ENCODE measurements at places on chromosomes 6 and 20. TPM values are rescaled to one million over a fixed set of nuclear protein-coding genes. Genes with fewer than 3 reads are reported as not detected.

GRCh38 chr20:35490736-35491181 is 35.4 kb downstream of the CEP250 start:
- DNase-seq: no peak

The RNF217 gene
- 13.0 TPM for total RNA-seq

The RALY gene
- 151 TPM for total RNA-seq

The LY6G6D gene
- total RNA-seq: not detected

GRCh38 chr6:159788276-159788675 is 1.1 kb downstream of the TCP1 start:
- no peak for DNase-seq

GRCh38 chr6:157376706-157377230 is 4.2 kb upstream of the ZDHHC14 start:
- DNase-seq: no peak

DNA sequence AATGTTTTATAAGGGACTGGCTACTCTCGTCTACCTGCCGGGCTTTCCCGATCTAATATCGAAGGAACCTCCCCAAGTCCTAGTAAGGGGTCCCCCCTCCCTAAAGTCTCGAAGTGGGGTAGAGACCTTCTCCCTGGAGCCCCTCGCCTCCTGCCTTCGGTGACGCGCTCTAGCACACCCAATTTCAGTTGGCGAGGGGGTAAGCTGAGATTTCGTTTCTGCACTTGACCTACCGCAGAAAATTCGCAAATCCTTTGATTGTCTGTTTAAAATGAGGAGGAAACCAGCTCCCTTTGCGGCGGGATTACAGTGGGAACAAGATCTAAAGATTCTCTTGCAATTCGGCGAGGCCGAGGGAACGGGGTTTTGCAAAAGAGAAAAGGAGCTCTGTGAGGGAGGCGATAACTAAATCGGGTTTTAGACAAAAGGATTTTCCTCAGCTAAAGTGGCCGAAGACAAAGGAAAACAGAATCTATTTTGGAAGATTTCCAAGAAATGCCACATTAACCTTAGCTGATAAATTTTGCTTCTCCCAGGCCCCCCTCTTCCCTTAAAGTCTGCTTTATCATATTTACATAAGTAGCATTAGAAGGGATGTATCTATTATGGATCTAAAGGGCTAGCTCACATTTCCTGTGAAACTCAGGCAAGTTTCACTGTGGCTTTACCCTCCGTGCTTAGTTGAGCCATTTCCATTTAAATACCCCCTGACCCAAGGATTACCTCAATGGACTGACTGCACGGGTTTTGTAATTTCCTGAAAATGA is 8.4 kb downstream of the SIM1 start:
- no peak for DNase-seq

DNA sequence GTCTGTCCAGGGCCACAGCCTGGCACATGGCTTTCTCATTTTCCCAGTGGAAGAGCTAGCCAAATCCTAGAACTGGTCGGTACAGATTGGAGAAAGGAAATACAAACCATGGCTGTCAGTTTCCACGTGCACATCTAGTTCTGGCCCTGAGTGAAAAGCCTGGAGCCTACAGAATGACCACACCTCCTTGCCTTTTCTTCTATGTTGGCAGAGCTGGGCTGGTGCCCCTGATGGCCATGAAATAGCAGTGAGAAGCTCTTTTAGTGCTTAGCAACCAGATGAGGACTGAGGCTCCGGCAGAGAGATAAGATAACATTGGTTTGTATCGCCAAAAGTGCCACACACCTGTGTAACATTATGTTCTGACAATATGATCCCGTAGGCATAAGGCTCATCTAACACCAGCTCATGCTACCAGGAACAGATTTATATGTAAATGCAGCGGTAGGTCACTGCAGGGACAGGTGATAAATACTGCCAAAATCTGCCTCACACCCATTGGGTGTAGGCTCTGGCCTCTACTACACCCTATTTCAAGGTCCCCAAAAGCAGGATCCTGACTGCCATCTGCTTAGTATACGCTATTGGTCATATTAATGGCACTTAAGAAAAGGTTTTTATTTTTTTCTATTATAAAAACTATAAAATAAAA is 39.9 kb upstream of the TBC1D7 start:
- no peak for DNase-seq

GRCh38 chr20:38186788-38187221 is 21.7 kb upstream of the TGM2 start:
- DNase-seq: no peak

The ARHGAP40 gene
- not detected for total RNA-seq

DNA sequence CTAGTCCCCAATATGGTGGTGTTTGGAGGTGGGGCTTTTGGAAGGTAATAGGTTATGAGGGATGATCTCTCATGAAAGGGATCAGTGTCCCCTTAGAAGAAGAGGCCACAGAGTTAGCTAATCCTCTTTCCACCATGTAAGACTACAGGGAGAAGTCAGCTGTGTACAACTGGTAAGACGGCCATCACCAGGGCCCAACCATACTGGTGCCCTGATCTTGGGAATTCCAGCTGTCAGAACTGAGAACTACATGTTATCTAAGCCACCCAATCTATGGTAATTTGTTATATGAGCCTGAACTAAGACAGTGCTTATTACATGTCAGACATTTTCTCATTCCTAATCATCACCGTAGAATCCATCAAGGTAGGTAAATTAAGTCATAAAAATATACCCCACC is 77.7 kb upstream of the ZNF217 start:
- no peak for DNase-seq

DNA sequence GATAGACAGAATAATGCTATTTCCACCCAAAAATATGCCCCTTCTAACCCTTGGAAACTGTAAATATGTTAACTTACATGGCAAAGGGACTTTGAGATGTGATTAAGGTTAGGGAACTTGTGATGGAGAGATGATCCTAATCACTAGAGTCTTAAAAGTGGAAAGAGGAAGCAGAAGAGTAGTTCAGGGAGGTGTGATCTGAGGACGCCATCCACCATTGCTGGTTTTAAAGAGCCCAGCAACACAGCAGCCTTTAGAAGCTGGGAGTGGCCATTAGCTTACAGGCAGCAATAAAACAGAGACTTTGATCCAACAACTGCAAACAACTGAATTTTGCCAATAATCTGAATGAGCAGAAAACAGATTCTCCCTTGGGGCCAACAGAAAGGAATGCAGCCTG is 30.6 kb downstream of the ZNF311 start:
- no peak for DNase-seq
